ENCODE measurements at places on chromosomes 16 and 17.

DNA sequence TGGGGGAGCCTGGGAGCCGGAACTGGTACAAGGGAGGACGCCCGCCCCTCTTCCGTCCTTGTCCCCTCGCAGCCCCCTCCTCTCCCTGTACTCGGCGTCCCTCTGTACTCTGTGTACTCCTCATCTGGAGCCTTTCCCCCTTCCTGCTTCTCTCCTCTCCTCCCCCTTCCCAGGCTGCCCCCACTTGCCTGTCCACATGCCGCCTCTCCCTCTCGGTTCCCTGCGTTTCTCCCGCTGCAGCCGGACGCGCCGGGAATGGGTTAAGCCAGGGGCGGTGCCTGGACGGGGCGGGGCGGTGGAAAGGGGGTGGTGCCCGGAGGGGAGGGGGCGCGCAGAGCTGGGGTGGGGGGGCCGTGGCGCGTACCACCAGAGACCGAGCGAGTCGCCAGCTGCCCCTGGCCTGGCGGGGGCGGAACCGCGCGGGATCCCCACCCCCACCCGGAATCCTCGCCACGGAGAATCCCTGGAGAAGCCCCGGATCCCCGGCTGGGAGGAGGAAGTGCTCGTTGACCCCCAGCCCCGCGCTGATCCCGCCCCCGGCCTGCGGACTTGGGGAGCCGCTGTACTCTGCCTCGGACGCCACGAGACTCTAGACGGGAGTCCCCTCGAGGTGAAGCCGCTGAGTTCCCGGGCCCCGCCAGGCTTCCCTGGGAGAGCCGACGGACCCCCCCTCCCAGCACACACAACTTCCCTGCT is 22.6 kb downstream of the GJD3 start:
- DNase-seq = peak; percentile 62

DNA sequence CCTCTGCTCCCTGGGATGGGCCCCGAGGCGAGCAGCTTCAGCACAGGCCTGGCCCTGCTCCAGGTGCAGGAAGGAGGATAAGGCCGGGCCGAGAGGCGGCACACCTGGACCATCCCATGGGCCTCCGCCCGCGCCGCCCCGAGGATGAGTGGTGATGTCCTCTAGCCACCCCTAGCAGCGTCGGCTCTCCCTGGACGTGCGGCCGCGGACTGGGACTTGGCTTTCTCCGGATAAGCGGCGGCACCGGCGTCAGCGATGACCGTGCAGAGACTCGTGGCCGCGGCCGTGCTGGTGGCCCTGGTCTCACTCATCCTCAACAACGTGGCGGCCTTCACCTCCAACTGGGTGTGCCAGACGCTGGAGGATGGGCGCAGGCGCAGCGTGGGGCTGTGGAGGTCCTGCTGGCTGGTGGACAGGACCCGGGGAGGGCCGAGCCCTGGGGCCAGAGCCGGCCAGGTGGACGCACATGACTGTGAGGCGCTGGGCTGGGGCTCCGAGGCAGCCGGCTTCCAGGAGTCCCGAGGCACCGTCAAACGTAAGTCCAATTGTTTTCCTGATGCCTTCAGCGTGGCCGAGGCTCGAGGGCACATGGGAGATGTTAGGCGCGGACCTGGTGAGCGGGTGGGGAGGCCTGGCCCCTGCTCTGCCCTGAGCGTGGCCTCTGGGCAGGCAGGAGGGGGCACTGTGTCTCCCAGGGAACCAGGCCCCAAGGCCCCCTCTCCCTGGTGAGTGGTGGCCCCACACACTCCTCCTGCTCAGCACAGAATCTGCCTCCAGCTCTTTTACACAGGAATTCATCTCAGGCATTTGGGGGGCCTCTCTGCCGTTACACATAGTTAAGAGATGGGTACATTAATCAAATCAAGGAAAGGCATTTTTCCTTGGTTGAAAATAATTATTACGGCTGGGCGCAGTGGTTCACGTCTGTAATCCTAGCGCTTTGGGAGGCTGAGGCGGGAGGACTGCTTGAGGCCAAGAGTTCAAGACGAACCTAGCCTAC is 855 bp downstream of the TMEM204 start:
- DNase-seq = peak; percentile 56

DNA sequence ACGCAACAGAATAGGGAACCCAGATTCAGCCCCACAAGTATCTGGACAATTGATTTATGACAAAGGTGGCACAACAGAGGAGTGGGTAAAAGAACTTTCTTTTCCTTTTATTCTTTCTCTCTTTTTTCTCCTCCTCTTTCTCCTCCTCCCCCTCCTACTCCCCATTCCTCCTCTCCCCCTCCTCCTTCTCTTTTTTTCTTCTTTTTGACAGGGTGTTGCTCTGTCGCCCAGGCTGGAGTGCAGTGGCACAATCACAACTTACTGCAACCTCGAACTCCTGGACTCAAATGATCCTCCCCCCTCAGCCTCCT is 16.1 kb downstream of the GNGT2 start:
- DNase-seq = no peak

DNA sequence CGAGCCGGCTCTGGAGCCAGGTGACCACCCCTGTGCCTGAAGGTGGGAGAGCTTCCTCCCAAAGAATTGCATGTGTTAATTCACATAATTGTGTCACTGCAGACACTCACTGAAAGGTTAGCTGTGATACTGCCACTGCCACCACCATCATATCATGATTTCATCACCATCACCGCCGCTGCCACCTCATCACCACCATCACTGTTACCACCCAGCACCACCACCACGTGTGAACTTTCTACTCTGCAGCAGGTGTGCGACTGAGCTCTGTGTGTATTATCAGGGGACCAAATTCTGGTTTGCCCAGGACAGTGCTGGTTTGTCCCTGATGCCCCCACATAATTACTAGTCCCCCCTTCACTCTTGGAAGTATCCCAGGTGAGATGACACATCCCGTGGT is 15.2 kb downstream of the BCAR1 start:
- DNase-seq = no peak

- peak; percentile 28 for DNase-seq
These were observed 7.5 kb upstream of the EDC4 start for GRCh38 chr16:67865318-67865717.

DNA sequence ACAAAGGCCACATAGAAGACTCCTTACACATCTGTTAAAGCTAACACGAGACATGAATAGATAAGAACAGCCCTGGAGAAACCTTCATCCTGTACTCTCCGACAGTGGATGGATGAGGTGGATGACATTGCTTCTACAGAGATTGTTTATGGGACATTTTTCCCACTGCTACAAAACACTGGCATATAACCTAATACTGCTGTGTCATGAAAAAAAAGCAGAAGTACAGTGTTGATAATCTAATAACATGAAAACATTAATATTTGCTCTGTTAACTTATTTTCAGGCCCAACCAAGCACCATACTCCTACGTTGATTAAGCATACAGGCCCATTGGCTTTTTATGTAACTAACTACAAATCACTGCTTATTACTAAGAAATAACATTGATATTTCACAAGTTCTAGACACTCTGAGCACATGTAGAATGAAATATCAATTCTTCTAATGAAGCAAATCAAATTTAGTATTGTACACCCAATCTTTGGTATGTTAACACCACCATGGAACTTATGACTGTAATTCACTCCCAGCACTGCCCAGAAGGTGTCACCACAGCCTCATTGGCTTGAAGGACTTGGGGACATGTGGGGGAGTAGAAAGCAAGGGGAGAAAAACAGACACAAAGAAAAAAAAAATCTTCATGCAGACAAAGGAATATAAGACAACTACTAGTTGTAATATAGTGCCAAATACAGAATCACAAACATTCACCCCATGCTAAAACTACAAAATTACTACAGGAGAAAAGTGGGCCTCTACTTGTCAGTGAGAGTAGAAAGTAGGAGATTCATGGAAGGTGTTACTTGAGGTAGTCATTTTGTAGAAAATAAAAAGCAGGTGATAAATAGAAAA is 330.0 kb upstream of the PMFBP1 start:
- DNase-seq = peak; percentile 80

DNA sequence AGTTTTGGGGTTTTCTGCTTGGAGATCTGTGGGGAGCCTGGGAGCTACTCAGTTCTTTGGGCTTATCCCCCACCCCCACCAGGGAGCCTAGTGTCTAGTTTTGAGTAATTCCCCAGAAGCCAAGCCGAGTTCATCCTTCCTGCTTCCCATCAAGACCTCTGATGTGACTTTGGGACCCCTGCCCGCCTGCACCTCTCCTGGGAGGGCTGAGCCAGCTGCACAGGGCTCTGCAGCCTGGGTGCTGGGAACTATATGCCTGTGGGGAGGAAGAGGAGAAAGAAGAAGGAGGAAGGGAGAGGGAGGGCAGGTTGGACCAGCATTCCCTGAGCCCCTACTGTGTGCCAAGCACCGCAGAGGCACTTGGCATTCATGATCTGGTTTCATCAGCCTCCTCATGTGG is 178.9 kb downstream of the TMEM132E start:
- no peak for DNase-seq

DNA sequence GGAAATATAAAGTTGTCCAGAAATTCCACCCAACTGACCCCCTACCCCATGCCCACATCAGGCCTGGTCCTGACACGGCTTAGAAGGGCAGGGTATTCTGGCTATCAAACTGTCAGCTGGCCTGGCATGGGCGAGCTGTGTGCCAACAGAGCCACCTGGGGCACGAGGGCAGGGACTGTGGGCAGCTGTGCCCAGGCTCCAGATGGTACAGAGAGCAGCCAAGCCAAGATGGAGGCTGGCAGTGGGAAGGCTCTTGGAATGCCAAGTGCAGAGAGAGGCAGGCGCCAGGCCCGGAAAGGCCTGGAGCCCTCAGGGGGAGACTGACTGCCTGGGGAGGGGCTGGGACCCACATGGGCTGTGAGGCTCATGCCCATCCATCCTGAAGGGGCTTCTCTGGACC is 24.3 kb upstream of the PHF12 start:
- no peak for DNase-seq

DNA sequence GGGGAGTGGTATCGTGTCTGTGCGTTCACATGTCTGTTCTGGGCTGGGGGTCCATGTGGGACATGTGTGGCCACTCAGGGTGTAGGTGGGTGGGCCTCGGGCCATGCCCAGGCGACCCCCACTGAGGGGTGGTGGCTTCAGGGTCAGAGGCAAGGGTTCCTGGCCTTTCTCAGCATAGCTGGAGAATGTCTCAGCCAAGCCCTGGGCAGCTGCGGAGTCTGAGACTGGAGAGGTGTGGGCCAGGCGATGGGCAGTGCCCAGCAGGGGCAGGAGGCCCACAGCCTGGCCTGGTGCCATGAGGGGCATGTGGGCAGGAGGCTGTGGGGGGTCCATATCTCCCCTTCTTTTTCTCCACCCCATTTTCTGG is 1.2 kb downstream of the FSCN2 start:
- DNase-seq = no peak

GRCh38 chr16:74982256-74982655 is 2.7 kb downstream of the WDR59 start:
- no peak for DNase-seq

GRCh38 chr17:39144416-39144840 is 7.0 kb downstream of the PLXDC1 start:
- DNase-seq = peak; percentile 85

GRCh38 chr17:4607261-4607741 is 23.0 kb downstream of the SMTNL2 start:
- DNase-seq = no peak

DNA sequence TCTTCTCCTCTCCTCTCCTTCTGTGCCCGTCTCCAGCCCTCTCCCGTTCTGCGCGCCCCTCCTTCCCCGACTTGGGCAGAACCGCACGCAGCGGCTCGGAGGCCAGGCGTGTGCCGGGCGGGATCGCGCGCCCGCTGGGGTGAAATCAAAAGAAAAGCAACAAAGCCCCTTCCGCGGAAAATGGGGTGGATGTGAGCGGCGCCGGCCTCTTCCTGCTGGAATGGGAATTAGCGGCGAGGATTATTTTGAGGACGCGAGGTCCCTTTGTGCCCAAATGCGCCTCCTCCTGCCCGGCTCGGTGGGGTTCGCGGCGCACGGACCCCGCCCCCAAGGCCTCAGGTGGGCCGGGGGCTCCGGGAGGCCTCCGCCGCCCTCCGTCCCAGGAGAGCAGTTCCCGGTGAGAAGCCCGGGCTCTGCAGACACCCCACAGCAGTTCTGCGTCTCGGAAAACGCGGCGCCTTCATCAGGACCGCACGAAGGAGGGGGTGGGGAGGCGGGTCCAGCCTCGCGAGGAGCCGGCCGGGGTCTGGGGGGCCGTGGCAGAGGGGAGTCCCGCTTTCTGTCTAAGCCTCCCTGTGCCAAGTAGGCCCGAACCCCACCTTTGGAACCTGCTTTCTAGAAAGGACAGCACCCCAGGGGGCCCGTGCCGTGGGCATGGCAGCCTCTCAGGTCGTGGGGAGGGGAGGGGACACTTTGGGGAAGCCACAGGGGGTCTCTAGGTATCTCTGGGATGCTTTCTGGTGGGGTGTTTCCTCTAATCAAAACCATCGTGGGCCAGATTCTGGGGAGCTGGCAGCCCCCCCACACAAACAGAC is 91.0 kb upstream of the CBX4 start:
- DNase-seq = no peak

GRCh38 chr17:41836550-41837196 is 641 bp upstream of the NT5C3B start:
- DNase-seq = peak; percentile 11

DNA sequence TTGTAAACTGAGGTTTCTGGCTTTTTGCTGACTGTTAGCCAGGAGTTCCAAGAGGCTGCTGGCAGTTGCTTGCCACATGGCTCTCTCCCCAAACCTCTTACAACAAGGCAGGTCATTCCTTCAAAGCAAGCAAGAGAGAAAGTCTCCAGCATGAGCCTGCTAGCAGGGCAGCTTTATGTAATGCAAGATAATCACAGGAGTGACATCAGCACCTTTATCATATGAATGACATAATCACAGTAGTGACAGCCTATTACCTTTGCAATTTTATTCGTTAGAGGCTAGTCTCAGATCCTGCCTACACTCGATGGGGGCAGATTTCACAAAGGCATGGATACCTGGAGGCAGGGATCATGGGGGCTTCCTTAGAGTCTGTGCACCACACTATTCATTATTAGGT is 79.5 kb upstream of the KCNJ16 start:
- DNase-seq = no peak

GRCh38 chr17:77709594-77709993 is 248.9 kb upstream of the TNRC6C start:
- no peak for DNase-seq

DNA sequence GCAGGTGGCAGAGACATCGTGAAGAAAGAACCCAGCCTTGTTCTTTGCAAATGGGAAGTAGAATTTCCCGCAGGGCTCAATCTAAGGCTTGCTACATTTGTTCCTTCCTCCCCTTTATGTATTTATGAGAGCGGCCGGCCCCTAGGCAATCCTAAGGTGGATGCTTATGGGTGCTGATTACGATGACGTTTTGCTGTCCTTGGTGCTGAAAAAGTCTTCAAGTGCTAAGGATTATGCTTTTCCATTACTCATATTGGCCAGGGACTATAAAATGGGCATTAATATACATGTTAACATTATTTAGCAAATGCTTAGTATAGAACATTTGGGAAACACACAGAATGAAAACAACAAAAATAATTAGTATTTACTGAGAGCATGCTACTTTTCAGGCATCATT is 313.3 kb upstream of the XYLT1 start:
- DNase-seq = peak; percentile 69

- DNase-seq = no peak
These were observed 85.0 kb downstream of the SNX29 start for GRCh38 chr16:12061336-12062055.

DNA sequence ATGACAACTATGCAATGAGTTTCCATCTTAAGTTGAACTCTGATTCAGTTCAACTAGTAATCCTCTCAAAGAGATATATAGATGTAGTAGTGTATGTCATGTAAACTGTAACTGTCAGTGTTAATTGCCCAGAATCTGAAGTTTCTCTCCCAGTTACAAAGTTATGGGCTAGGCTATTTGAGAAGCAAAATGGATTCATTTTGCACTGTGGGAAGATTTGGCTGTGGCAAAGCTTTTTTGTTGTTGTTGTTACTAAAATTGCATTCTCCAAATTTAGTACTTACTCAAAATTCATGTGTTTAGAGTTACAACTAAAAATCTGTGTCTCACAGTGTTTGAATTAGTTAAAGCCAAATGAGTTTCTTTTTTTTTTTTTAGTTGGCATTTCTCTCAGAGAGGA is 219.0 kb downstream of the KCNJ2 start:
- DNase-seq = no peak
